Astrocyte of the hippocampus (primary cell): ENCODE measurements at places on chromosomes 2 and 18.

DNA sequence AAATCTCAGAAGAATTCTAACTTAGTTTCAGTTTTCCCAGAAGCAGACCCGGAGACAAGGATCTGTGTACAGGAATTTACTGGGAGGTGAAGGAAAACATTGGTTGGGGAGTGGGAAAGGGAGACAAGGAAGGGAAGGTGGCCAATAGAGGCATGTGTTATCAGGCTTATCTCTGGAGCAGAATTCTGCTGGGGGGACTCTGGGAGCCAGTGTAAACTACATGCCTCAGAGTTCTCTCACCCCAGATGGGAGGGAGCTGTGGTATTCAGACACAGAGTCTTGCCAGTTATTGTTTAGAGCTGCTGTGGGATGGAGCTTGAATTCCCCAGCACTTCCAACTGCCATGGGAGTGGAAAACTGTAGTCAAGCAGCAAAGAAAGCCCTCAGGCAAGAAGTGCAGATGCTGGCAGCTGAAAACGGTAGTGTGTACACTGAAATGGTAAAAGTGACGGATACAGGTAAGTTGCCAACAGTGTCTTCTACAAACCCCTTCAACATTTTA, 19.0 kb downstream of the DNPEP start:
- peak; percentile 95 for DNase-seq

DNA sequence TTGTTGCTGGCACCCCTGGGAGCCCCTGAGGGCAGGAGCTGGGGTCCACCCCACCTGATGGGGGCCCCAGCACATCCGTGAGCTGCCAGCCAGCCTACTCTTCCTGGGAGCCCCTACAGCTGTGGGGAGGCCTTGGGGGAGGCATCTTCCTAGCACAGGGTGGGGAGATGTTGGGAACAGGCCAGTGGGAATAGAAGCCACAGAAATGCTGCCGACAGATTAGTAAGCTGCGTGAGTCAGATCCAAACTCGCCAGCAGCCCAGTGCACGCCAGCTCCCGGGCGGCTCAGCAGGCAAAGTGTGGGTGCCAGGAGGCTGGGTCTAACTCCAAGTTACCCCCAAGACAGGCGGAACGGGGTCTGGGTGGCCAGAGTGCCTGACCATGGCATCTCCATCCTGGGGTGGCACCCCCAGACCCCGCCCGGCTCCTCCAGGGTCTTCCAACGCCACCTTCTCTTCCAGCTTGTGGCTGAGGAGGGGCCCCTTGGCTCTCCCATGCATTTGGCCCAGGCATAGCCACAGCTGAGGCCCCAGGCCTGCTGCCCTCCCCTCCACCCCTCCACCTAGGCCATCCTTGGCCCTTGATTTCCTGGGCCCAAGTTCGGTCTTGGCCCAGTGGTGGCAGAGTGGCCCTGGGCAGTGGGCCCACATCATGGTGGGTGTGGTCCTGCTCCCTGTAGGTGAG, 15.3 kb downstream of the CROCC2 start:
- DNase-seq, result peak; percentile 97

- no peak for DNase-seq
Measured at GRCh38 chr2:241724975-241725870, 9.2 kb upstream of the D2HGDH start.

GRCh38 chr2:23566241-23567142, 181.5 kb downstream of the KLHL29 start:
- peak; percentile 36 for DNase-seq

- no peak for DNase-seq
Measured at GRCh38 chr18:8997634-8998033, 104.9 kb upstream of the NDUFV2 start.

- DNase-seq, result peak; percentile 68
Measured at GRCh38 chr18:24362757-24363156, 34.9 kb downstream of the OSBPL1A start.

DNA sequence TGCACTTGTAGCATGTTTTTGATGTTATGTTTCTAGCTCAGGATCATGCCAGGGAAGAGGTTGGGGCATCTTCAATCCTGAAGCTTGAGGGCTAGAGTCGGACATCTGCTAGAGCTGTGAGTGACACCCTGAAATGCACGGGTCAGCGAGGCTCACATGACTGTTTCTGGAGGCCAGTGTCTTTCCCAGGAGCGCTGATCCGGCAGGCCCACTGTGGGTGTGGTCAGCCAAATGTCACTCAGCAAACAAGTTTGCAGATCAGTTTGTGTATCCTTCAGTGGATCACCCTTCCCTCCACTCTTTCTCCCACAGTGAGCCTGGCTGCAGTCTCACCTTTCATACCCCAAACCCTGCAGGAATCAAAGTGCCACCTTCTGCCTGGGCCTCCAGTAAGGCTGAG, 23.0 kb upstream of the ARHGEF4 start:
- DNase-seq, result no peak

DNA sequence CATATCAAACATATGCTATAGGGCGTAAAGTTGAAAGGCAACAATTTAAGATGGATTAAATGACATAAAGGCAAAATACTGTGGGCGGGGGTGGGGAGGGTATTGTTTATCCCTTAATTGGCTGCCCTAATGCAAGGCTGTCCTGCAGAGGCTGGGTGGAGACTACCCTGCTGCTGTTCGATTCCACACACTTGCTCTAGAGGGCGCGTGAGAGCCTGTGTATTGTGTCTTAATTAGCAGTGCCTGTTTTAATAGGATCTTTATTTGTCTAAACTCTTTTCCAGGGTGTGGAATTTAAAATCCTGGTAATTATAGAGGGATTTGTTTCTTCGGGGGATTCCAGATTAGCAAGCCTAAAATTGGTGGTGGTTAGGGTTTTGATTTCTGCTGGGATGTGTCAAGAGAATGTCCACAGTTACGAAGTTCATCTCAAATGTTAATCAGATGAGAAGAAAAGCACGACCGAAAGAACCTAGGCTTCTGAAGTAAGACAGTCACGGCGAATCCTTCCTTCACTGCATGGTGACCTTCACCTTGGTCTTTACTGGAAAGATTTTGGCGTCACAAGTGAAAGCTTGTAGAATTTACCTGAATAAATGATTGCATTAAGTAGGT, 103.5 kb upstream of the MAP3K20 start:
- DNase-seq, result peak; percentile 29

DNA sequence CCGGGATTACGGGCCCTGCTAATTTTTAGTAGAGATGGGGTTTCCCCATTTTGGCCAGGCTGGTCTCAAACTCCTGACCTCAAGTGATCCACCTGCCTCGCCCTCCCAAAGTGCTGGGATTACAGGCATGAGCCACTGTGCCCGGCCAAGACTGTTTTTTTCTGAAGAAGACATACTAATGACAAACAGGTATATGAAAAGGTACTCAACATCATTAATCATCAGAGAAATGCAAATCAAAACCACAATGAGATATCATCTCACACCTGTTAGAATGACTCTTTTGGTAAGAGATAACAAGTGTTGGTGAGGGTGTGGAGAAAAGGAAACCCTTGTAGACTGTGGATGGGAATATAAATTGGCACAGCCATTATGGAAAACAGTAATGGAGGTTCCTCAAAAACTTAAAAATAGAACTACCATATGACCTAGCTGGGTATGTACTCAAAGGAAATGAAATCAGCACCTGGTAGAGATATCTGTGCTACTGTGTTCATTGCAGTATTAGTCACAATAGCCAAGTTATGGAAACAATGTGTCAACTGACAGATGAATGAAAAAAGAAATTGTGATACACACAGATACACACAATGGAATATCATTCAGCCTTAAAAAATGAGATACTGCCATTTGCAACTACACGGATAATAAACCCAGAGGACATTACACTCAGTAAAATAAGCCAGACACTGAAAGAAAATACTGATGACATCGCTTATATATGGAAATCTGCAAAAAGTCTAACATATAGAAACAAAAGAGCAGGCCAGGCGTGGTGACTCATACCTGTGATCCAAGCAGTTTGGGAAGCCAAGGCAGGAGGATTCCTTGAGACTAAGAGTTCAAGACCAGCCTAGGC, 20.8 kb downstream of the SOS1 start:
- no peak for DNase-seq

GRCh38 chr2:5911718-5912117, 219.5 kb downstream of the SOX11 start:
- DNase-seq, result no peak
